NCI-H2029 treated with DMSO at 0.1 percent for 48 hours (cell line): ENCODE measurements at places on chromosomes 5 and 9.
A peak's percentile ranks its signal among the peaks of the same experiment; 100 is the strongest.

GRCh38 chr5:1000329-1000728, 8.3 kb upstream of the NKD2 start:
- no peak for DNase-seq

DNA sequence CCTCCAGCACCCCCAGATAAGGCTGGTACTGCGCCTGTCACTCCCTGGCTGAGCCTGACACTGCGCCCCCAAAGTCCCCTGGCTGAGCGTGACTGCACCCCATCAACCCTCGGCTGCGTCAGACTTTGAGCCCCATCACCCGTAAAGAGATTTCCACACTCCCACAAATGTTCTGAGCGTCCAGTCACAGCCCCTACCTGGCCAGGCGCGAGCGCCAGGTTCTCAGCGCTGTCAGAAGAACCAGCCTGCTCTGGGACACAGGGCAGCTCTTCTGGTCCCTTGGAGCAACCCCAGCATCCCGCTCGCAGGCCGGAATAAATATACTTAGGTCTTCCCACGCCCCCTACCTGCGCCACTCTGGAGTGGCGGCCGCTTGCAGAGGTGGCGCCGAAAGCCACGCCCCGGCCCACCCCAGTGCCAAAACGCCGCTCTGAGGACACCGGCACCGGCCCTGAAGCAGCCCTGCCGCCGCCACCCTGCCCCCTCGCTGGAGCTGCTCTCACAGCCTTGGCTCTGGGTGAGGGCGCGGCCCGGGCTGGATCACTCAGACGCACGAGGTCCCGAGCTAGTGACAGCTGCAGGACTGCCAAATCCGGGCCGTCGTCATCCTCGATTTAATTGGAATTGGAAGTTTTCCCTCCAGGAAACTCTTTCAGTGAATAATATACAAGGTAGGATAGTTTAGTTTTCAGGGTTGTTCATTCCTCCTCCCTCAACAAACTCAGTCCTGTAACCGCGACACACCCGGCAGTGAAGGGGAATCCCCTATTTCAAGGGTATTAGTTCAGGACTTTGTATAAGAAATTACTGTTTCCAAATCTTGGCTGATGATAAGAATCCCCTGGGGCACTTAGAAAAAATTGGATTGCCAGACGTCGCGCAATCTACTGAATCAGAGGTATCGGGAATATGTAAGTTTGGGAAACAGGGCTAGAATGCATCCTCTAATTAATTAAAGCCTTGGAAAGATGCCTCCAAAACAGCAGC, 1.2 kb upstream of the CEMIP2 start:
- no peak for DNase-seq

DNA sequence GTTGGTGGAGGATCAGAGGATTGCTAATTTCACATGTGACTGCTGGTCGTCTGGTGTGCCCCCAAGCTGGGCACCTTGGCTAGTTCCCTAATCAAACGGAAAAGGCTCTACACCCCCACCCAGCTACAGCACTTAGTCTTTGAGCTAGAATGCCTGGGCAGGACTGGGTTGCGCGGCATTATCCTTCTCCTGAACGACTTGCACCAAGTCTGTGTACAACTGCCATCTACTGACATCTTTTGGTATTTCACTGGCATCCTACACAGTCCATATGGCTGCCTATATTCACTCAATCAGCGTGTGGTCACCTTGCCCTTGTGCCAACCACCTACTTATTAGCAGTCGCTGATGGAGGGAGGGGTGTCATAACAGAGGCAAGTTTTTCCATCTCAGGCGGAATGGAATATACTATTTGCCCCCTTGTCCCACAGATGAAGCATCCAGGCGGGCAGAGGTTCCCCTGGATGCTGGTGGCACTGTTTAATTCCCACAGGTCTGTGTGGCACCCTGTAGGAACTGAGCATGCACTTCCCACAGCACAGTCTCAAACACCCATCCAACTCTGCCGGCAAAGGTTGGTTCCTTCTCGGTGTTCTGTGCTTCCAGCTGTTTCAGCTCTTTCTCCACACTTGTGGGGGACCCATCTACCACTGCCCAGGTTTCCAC, 150.1 kb downstream of the OSTF1 start:
- peak; percentile 34 for DNase-seq

- no peak for DNase-seq
These were observed 55.5 kb upstream of the GOLPH3 start for GRCh38 chr5:32229586-32229985.

GRCh38 chr5:128355961-128356360, 182.1 kb downstream of the FBN2 start:
- no peak for DNase-seq

GRCh38 chr9:36029765-36030528, 6.8 kb upstream of the RECK start:
- DNase-seq, result no peak

DNA sequence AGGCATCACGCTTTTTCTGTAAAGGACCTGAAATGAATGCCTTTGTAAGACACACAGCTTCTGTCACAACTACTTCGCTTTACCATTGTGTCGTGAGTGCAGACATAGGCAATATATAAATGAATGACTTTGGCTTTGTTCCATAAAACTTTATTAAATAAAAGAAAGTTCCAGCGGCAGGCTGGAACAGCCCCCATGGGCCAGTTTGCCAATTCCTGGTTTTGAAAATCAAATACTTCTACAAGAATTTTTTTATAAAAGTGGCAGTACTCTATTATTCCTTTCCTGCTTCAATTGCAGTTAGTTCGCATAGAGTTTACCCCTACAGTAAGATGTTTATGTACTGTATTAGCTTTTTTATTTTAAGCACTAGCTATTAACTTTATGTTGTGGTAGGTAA, 53.7 kb downstream of the SRFBP1 start:
- no peak for DNase-seq

- no peak for DNase-seq
These were observed 17.6 kb downstream of the NREP start for GRCh38 chr5:111739416-111739815.

DNA sequence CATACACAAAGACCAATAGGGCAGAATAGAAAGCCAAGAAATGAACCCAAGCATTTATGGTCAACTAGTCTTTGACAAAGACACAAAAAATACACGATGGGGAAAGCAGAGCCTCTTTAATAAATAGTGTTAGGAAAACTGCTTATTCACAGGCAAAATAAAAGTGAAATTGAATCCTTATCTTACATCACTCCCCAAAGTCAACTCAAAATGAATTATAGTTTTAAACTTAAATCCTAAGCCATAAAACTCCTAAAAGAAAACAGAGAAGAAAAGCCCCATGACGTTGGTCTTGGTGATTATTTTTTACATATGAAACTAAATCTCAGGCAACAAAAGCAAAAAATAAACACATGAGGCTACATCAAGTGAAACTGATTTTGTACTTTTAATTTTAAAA, 46.8 kb downstream of the CHSY3 start:
- DNase-seq, result no peak

DNA sequence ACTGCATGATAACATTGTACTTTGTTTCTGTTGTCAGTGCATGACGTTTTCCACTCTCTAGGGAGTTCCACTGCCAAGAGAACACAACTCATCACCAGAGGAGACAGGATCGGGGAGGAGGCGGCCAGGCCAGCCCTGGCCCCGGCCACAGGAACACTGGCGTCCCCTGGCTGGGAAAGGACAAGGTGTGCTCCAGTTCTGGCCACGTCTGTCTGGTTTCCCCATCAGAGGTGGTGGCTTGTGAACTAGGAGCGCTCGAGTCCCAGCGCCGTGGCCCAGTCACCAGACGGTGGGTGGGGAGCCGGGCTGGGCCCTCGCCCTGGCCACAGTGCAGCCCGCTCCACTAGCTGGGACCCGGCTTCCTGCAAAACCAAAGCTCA, 211.9 kb upstream of the IRX4 start:
- DNase-seq, result no peak

- DNase-seq, result peak; percentile 47
These were observed 57.9 kb downstream of the TGFBR1 start for GRCh38 chr9:99162759-99163364.

- DNase-seq, result no peak
These were observed 94.0 kb downstream of the PPARGC1B start for GRCh38 chr5:149824120-149824519.

GRCh38 chr9:122580360-122580759, 2.8 kb downstream of the OR1L8 start:
- DNase-seq, result no peak
